ENCODE measurements at places on chromosomes 11 and 22. TPM values are rescaled to one million over a fixed set of nuclear protein-coding genes. Genes with fewer than 3 reads are reported as not detected.

GRCh38 chr11:125072218-125072960, 9.3 kb downstream of the SLC37A2 start:
- H3K27ac ChIP-seq, result no peak overlapping the region
- no peak overlapping the region for H3K4me3 ChIP-seq
- DNase-seq, result no peak
- H3K4me1 ChIP-seq, result peaks cover 15% of the 10 kb centered on the region
- no peaks in the 10 kb centered on the region for H3K36me3 ChIP-seq

GRCh38 chr11:69356703-69357457, 62.9 kb downstream of the MYEOV start:
- H3K4me3 ChIP-seq, result no peak overlapping the region
- H3K27ac ChIP-seq, result peak overlapping the region; percentile 64
- H3K36me3 ChIP-seq, result no peaks in the 10 kb centered on the region
- H3K27me3 ChIP-seq, result peaks cover 2% of the 10 kb centered on the region

- no peak overlapping the region for H3K4me3 ChIP-seq
- H3K4me1 ChIP-seq, result no peaks in the 10 kb centered on the region
- no peaks in the 10 kb centered on the region for H3K36me3 ChIP-seq
- DNase-seq, result no peak
- peaks cover 8% of the 10 kb centered on the region for H3K27me3 ChIP-seq
These were observed 8.0 kb upstream of the LIN7C start for GRCh38 chr11:27514558-27514957.

- DNase-seq, result no peak
- no peaks in the 10 kb centered on the region for H3K36me3 ChIP-seq
- H3K27me3 ChIP-seq, result peaks cover 2% of the 10 kb centered on the region
- no peak overlapping the region for H3K27ac ChIP-seq
- H3K4me1 ChIP-seq, result no peaks in the 10 kb centered on the region
These were observed 10.2 kb downstream of the KCNJ4 start for GRCh38 chr22:38444783-38445182.

DNA sequence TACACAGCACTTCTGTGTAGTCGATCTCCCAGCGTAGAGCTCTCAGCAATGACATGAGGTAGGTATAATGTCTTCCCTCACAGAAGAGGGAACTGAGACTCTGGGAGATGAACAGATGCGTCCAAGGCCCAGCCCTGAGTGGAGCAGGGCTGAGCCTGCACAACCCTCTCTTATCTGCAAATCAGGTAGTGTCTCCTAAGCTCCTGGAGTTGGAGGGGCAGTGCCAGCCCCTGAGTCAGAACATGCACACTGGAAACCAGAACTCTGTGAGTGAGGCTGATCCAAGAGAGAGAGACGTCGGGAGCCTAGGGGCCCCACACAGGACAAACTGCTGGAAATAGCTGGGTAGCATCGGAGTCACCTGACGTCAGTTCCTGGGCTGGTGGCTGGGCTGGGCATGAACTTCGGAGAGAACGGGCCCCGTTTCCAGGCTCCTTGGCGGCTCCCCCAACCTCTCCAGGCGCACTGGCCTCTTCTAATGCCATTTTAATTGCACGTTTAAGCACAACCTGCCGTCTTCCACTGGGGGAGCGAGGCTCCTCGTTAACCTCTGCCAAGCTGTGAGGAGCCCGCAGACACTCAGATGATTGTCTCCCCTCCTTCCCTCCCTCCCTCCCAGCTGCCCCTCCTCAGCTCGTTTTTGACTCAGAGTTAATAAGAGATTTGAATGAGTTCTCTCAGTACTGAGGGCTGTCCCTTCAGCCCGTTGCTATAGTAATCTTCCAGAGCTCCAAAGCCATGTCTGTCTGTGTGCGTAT, 191.2 kb upstream of the TBCEL start:
- peaks cover 4% of the 10 kb centered on the region for H3K27me3 ChIP-seq
- H3K4me3 ChIP-seq, result no peak overlapping the region
- no peak overlapping the region for H3K27ac ChIP-seq

DNA sequence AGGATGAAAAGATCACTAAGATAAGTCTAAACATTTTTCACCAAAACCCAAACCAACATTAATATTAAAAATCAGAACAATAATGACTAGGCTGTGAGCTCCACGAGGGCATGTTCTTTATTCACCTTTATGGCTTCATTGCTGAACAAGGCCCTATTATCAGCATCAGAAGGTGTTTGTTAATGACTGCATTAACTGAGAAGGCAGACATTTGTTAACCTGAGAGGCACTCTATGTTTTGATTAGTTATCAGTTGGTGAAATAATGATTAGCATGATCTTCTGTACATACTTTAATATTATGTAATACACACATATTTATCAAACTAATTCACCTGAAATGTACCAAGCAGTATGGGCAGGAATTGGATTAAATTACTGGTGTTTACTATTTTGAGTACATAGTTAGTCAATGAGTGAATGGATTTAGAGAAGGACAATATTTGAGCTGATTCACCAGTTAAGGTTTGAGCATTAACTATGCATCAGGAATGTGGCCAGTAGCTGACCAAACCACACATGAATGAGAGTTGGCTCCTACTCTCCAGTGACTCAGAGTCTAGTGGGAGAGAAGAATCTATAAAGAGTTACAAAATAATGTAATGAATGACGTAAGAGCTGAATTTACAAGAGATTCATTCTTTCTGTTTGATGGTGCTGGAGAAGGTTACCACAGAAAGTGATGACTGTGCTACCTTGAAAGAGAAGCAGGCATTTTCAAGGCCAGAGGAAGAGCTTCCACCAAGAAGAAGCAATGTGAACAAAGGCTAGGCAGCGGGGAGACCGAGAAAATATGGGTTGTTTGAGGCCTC, 6.7 kb downstream of the IL18 start:
- no peaks in the 10 kb centered on the region for H3K4me1 ChIP-seq
- H3K36me3 ChIP-seq, result no peaks in the 10 kb centered on the region
- H3K4me3 ChIP-seq, result no peak overlapping the region

GRCh38 chr11:2327032-2327431, 25.2 kb downstream of the TSPAN32 start:
- H3K36me3 ChIP-seq, result peaks cover 6% of the 10 kb centered on the region
- H3K27me3 ChIP-seq, result peaks cover 19% of the 10 kb centered on the region
- no peak overlapping the region for H3K27ac ChIP-seq
- no peak for DNase-seq
- H3K4me1 ChIP-seq, result no peaks in the 10 kb centered on the region

DNA sequence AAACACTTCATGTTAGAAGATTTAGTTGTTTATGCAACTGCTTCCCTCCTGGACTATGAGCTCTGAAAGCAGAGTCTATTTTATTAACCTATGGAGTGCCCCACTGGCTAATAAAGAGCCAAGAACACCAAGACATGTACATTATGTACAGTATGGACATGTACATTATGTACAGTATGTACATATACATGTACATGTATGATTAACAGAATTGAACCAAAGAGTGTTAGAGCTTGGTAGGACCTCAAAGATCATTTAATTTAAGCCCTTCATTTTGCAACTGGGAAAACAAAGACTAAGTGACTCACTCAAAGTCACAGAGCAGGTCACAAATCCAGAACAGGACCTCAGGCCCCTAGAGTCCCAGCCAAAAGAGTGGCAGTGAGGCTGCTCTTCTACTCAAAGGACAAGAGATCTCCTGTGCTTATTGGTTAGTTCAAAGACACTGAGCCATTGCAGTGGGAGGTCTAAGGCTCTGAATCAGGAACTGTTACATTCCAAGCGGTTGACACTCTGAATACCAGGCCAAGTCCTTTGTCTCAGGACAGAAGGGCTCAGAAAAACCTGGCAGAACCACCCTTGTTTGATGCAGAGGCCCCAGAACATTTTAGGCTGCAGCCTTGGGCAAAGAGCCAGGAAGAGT, 103.8 kb downstream of the FAM168A start:
- H3K36me3 ChIP-seq, result peaks cover 16% of the 10 kb centered on the region
- no peaks in the 10 kb centered on the region for H3K27me3 ChIP-seq
- peaks cover 6% of the 10 kb centered on the region for H3K4me1 ChIP-seq
- DNase-seq, result no peak

GRCh38 chr22:29270475-29271271, 2.6 kb downstream of the EWSR1 start:
- H3K27ac ChIP-seq, result peak overlapping the region; percentile 27
- H3K4me1 ChIP-seq, result peaks cover 47% of the 10 kb centered on the region
- H3K27me3 ChIP-seq, result no peaks in the 10 kb centered on the region
- no peak for DNase-seq

GRCh38 chr11:94583213-94583865, 16.2 kb downstream of the PIWIL4 start:
- H3K4me3 ChIP-seq, result no peak overlapping the region
- H3K4me1 ChIP-seq, result peaks cover 2% of the 10 kb centered on the region
- no peaks in the 10 kb centered on the region for H3K27me3 ChIP-seq
- DNase-seq, result no peak

DNA sequence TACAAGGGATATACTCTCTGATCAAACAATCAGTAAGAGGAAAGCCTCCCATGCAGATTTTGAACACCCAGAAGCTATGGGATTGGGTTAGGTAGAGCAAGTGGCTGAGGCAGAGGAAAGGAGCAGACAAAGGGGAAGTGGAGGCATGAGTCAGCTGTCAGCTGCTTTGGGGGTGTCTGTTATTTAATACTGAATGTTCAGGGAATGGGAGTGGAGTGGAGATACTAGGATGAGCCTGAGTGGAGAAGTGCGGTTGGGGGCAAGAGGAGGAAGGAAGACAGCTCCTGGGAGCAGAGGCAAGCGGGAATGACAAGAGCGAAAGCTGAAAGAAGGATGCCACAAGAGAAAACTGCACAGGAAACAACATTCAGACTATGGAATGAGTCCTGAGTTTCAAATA, 22.7 kb upstream of the TMPRSS5 start:
- no peak overlapping the region for H3K4me3 ChIP-seq
- peaks cover 10% of the 10 kb centered on the region for H3K36me3 ChIP-seq

DNA sequence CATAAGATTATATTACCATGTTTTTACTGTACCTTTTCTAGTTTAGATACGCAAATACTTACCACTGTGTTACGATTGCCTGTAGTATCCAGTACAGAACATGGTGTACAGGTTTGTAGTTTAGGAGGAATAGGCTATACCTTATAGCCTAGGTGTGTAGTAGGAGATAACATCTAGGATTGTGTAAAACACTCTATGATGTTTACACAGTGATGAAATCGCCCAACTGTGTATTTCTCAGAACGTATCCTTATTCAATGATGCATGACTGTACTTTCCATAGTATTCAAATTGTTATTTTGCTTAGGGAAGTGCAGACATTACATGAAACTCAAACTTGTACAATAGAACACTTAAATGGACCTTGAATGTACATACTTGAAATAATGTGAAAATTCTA, 188.1 kb upstream of the PDGFD start:
- no peak for DNase-seq
- H3K27ac ChIP-seq, result no peak overlapping the region
- H3K4me3 ChIP-seq, result no peak overlapping the region
- H3K36me3 ChIP-seq, result no peaks in the 10 kb centered on the region
- no peaks in the 10 kb centered on the region for H3K27me3 ChIP-seq
- H3K4me1 ChIP-seq, result no peaks in the 10 kb centered on the region

DNA sequence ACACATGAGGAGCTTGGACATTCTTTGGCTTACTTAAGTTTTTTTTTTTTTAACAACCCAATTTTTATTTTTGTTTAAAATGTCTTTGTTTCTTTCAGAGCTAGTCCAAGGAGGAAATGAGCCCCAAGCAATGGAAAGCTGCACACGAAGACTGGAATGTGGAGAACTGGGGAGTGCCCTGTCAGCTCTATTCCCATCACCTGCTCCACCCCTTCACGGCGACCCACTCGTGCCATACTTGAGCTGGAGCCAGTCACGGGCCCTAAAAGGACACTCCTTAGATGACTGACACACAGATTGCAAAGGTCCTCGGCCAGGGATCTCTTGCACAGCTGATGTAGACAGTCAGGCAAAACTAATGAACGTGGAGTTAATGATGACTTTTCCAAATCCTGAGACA, 10.6 kb upstream of the SLC25A18 start:
- H3K27me3 ChIP-seq, result no peaks in the 10 kb centered on the region
- H3K4me1 ChIP-seq, result peaks cover 2% of the 10 kb centered on the region
- no peak overlapping the region for H3K4me3 ChIP-seq
- no peak overlapping the region for H3K27ac ChIP-seq
- DNase-seq, result no peak
- no peaks in the 10 kb centered on the region for H3K36me3 ChIP-seq

GRCh38 chr11:9386086-9386485, 1.6 kb downstream of the IPO7 start:
- peaks cover 20% of the 10 kb centered on the region for H3K4me1 ChIP-seq
- H3K27ac ChIP-seq, result no peak overlapping the region
- H3K4me3 ChIP-seq, result peak overlapping the region; percentile 93
- H3K36me3 ChIP-seq, result peaks cover 10% of the 10 kb centered on the region
- H3K27me3 ChIP-seq, result no peaks in the 10 kb centered on the region
- no peak for DNase-seq

GRCh38 chr11:23620617-23621016, 760.3 kb upstream of the CCDC179 start:
- no peaks in the 10 kb centered on the region for H3K27me3 ChIP-seq
- H3K4me3 ChIP-seq, result no peak overlapping the region
- DNase-seq, result no peak

Gene OR8G1
- total RNA-seq, result not detected

Gene WBP2NL
- 2.6 TPM for total RNA-seq

Gene IFTAP
- total RNA-seq, result 2.5 TPM

Gene MAPK8IP2
- 0.39 TPM for total RNA-seq

Gene SAA1
- not detected for total RNA-seq

Gene KCNJ11
- total RNA-seq, result 1.8 TPM

Gene CALCA
- total RNA-seq, result not detected

Data from activated naive CD8-positive, alpha-beta T cell treated with anti-CD3 and anti-CD28 coated beads, Interleukin-2, amount 10 ng/mL, durations not matched to agents 7 days and 5 days (primary cell).